Type B pancreatic cell (in vitro differentiated cells): ENCODE measurements at places on chromosomes 6 and 20. TPM values are rescaled to one million over a fixed set of nuclear protein-coding genes. Genes with fewer than 3 reads are reported as not detected.

DNA sequence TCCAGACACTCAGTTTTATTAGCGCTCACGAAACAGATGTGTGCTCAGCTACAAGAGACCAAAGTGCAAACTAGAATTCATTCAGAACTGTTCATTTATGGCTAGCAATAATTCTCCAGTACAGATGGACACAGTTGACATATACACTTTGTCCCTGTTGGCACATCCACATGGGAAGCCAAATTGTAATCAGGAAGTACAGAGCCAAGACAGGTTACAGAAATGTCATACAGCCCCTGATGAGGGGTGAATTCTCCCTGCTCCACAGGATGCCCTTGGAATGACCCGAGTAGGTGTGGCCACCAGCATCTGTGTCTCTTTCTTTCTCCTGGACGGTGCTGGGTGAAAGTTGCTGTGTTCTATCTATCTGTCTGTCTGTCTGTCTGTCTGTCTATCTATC is 7.6 kb downstream of the DHX35 start:
- no peak for DNase-seq

- DNase-seq, result no peak
These were observed 257.5 kb upstream of the PMEPA1 start for GRCh38 chr20:57967364-57967763.

MYCT1 gene
- total RNA-seq, result not detected in 2 replicates

SPATS1 gene
- total RNA-seq, result not detected in 2 replicates

- no peak for DNase-seq
These were observed 389.6 kb upstream of the JAG1 start for GRCh38 chr20:11063444-11063843.

DNA sequence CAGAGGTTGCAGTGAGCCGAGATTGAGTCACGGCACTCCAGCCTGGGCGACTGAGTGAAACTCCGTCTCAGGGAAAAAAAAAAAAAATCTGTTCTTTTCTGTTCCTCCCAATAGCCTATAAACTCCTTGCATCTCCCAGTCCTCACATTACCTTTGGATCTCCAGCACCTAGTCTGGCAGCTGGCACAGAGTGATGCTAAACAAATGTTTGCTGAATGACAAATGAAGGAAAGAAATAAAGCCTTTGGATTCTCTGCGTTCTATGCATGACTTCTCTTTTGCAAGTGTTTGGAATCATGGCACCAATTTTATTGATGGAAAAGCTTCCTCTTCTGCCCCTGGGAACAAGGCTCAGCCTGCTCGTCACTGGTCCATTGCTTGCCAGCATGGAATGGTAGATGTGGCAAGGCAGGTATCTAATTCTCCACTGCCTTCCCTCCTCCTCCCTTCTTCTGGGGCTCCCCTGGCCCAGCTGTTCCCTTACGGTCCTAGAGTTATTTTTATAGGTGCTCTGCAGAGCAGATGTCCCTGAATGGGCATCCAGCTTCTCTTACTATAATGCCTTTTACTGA is 53.6 kb upstream of the FYN start:
- no peak for DNase-seq

ZBTB24 gene
- 7.7 and 10.6 TPM in 2 replicates for total RNA-seq

GRCh38 chr20:53981752-53982437 is 88.5 kb downstream of the BCAS1 start:
- DNase-seq, result no peak

DNA sequence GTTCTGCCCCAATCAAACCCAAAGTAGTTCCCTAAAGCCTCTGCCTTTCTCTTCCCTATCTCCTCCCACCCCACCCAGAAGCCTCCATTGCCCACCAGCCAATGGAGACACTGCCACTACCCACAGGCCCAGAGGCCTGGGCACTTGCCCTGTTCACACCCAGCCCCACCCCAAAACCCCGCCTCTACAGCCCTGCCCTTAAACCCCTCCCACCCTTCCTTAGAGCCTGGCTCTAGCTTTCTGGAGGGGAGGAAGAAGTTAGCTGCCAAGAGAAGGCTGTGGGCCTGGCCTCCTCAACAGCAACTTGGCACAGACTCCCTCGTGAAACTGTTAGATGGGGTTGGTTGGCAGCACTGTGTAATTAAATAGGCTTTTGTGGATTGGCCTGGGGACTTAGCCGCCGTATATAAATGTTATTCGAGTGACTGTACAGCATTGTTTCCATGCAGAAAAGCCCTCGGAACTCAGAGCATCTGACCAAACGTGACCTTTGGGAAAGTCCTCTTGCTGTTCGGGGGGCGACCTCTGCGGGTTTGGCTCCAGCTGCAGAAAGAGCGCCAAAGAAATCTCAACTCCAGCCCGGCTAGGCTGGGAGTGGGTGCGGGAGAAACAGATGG is 31.4 kb downstream of the COL11A2 start:
- no peak for DNase-seq

COL11A2 gene
- total RNA-seq, result 1.3 and 11.9 TPM in 2 replicates

PTCHD4 gene
- 3.4 and 4.6 TPM in 2 replicates for total RNA-seq

DNA sequence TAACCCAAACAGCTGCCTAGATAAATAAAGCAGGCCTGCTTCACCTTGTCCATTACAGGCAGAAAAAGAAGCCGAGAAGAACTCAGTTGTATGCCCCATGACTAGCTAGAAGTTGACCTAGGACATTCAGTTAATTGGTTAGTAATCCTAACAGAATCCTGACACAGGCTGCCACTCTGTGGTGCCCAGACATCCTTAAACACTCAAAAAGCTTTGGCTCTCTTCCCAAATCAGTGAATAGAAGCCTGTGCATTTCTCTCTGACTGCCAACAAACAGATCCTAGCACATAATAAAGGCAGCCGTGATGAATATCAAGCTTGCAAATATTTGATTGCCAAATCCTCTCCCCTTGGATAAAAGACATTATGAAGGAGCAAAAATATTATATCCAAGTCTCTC is 519.1 kb upstream of the EYS start:
- DNase-seq, result no peak

DNA sequence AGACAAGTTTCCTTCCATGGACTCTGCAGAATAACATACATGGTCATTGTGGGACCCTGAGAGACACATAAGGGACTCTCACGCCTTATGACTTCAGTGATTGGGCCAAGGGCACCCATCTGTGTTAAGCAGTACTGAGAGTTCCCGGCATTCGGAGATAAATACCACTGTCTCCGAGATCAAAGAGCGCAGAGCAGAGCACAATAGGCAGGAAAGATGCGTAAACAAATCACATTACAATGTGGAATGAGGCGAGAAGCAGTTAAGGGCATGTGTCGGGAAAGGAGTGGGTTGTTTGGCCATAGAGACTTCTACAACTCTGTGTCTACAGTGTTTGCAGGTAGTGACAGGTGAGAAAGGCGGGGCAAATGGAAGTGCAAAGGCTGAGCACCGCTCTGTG is 57.6 kb downstream of the NRSN1 start:
- DNase-seq, result no peak

GRCh38 chr6:90541221-90541620 is 45.7 kb downstream of the MAP3K7 start:
- DNase-seq, result no peak

- no peak for DNase-seq
These were observed 15.7 kb upstream of the MYT1 start for GRCh38 chr20:64148581-64148980.

GRCh38 chr6:25034431-25034921 is 98.7 kb upstream of the RIPOR2 start:
- DNase-seq, result no peak

- no peak for DNase-seq
These were observed 39.3 kb upstream of the DSN1 start for GRCh38 chr20:36812594-36813463.

DNA sequence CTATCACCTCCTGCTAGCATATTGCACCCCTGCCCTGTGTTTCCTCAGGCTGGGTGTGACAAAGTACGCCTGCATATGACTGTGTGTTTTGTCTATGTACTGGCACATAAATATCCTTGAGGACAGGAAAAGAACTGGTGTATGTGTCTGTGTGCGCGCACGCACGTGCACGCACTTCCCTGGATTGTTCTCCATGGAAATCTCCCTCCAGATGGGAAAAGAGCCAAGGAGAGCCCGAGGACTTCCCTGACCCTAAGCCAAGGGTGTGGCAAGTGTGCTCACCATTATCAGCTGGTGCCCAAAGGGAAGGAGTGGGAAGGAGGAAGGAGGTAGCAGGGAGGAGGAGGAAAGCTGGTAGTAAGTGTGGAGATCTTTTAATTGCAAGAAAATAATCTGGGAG is 117.6 kb downstream of the HIVEP2 start:
- no peak for DNase-seq

DNA sequence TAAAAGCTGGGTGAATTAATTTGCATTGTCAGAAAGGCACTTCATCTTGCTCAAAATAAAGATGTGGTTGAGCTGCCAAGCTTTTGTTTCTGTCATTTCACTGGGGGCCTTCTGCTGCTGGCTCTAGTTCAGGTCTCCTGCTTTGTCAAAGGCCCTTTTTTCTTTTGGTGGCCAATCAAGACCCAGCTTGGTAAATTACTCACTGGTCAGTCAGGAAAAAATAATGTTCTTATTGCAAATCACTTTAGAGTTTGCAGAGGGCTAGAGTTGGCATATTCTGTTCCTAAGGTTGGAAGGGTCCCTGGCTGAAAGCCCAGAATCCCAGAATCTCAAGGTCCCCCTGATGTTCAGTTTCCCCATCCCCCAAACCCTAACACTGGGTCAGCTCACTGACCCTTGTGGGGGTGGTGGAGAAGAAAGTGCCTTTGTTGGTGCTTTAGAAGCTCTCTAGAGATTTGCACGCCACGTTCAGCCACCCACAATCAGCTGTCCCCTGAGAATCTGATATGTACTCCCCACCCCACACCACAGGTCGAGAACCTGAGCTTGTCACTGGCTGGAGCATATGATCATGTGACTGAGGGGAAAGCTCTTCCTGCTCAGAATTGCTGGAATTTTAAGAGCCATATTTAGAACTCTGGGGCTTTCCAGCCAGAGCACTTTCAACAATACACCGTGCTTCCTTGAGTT is 21.7 kb upstream of the BNIP5 start:
- no peak for DNase-seq

GRCh38 chr20:63923651-63924050 is 28.7 kb downstream of the DNAJC5 start:
- DNase-seq, result no peak

GRCh38 chr6:15263780-15264374 is 18.0 kb downstream of the JARID2 start:
- DNase-seq, result no peak

DNA sequence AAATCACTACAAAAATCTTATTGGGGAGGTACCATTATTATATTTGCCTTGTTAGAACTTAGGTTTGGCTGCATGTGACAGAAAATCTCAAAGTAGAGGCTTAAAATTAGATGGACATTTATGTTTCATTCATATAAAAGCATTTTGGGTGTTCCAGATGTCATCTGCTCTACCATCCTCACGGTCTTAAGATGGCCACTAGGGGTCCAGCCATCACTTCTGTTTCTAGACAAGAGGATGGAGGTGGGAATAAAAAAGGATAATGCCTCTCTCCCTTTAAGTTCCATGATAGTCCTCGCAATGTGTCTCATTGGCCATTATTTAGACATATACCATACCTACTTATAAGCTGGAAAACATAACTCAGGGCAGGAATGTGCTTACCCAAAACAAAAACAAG is 929.5 kb downstream of the KIF16B start:
- no peak for DNase-seq

- DNase-seq, result no peak
These were observed 4.4 kb downstream of the PNLDC1 start for GRCh38 chr6:159804504-159804903.

DNA sequence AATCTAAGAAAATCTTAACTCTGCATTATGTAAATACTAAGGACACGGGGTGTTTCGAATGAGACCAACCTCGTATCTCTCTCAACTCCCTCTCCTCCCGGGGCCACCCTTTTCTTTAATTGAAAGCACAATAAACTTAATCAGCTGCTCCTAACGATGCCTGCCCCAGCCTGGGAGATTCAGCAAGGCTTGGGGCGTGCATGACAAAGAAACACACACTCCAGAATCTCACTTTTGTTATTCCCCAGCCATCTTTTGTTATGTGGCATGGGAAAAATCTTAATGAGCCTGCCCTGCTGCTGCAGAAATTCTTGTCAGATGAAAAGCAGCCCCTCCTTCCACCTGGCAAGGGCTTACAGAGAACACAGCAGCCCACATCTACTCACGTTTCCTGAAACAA is 117.4 kb downstream of the TTLL2 start:
- DNase-seq, result no peak

DNA sequence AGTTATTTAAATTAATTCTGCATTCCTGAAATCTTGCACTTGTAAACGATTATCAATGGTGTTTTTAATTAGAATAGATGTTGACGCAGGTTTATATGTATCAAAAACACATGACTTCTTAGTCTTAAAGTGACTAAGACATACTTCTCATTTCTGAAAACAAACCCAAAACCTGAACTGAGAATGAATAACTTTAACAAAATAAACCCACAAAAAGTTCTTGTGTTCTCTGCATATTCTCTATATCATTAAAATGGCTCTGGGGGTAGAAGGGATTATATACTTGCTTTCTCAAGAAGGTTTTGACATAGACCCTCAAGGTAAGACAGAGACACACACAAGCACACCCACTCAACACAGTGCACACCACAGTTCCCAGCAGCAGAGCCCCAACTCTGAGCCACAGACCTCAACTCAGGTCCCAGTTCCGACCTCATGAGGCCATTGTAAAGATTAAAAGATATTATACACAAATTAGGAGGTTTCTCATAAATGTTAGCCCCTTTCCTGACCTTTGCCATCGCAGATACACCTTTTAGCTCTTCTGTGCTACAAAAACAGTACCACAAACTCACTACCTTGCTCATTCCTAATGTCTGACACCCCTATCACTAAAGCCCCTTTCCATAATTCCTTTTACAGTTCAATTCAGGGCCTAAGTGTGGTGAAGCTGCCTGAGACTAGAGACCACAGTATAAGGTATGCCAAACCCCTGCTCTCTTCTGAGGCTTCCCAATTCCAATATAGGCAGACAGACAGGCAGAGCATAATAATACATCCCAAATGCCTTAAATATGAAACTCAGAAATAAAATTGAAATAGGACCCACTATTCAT is 267.8 kb downstream of the PTPRK start:
- no peak for DNase-seq
